ENCODE measurements at places on chromosomes 2 and 18.
A peak's percentile ranks its signal among the peaks of the same experiment; 100 is the strongest.

DNA sequence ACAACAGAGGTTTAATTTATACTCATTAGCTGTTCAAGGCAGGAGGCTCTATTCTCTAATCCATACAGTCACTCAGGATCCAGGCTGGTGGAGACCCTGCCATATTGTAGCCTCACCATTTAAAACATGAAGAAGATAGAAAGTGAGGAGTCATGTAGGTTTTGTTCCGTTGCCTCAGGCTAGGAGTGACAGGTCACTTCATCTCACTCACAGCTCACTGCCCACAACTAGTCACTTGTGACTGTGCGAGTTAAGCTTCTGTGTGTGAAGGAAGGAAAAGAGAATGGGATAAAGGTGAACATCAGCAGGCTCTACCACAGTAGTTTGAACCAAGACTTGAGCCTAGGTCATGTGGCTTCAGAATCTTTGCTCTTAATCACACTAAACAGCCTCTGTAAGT lies 9.0 kb upstream of the IGFBP2 start:
- DNase-seq = no peak

GRCh38 chr2:119679846-119680245 lies 845 bp downstream of the TMEM177 start:
- no peak for DNase-seq

GRCh38 chr2:233290051-233290845 lies 17.4 kb upstream of the SAG start:
- DNase-seq = no peak

- peak; percentile 68 for DNase-seq
Observed at GRCh38 chr18:13216711-13217465, 1.7 kb upstream of the LDLRAD4 start.

GRCh38 chr2:66433945-66434678 lies 813 bp upstream of the MEIS1 start:
- DNase-seq = peak; percentile 75

- no peak for DNase-seq
Observed at GRCh38 chr2:207103132-207103531, 62.6 kb downstream of the KLF7 start.

DNA sequence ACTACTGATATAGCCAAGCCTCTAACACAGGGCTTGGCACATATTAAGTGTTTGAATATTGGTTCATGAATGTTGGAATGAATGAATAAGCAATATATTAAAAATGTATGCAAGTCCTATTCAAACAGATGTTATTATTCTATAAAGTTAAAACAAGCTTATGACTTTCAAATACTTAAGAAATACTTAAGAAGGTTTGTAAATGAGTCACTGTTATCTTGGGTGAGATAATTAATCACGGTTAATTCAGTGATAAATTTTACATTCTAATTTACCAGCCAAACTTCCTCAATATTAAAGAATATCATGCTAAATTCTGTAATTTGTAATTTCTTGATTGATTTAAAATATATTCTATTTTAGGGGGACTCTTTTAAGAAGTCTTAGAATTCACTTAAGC lies 74.8 kb downstream of the RBMS1 start:
- no peak for DNase-seq

GRCh38 chr2:219457784-219458369 lies 23.2 kb downstream of the SPEG start:
- no peak for DNase-seq

DNA sequence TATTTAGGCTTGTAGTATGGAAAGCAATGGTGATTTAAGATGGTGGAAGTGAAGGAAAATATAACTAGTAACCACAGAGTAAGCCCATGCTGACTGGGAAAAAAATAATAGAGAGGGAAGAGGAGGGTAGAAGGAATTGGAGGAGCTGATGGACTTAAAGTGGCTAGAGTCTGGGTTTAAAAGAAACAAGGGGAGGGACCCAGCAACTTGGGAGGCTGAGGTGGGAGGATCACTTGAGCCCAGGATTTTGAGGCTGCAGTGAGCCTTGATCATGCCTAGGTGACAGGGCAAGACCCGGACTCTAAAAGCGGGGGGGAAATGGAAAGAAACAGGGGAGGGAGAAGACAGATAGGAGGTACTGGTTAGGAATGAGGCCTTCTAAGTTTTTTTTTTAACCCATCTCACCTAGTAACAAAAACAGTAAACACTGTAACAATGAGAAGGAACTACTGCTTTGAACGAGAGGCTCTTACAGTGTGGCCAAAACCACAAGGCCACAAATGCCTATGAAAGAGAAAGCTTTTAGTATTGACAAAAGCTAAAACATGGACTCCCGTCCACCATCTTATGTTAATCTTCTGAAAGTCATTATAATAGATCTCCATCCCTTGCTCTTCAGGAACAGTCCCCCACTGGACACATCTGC lies 26.6 kb downstream of the METTL8 start:
- no peak for DNase-seq

GRCh38 chr2:189581354-189582139 lies 961 bp upstream of the SLC40A1 start:
- DNase-seq = no peak

DNA sequence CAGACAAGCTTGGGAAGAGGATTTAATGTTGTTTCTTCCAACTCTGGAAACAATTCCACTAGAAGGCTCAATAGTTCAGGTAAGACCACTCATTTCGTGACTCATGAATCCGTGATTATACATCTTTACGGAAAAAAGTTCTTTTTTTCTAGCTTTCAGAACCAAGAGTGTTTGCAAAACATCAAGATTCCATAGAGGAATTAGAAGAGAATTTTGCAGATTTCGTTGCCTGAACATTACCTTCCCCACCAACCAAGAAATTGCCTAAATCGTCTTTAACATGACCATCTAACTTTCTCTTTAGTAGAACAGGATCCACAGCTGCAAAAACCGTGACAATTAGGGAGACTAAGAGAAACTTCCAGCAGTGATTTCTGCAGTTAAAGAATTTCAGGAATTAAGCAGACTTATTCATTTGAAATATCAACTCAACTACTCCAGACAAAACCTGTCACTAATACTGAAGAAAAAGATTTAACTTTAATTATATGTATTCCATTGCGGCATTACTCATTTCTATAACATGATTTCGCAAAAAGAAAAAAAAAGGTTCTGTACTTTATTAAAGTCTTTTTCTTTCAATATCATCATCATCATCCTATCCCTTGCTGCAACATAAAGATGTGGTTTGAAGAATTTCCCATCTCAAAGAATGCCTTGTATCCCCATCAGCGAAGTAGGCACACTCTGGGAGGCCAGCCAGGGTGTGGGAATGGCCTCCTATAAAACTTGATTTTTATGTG lies 1.9 kb upstream of the NAB1 start:
- DNase-seq = peak; percentile 49

DNA sequence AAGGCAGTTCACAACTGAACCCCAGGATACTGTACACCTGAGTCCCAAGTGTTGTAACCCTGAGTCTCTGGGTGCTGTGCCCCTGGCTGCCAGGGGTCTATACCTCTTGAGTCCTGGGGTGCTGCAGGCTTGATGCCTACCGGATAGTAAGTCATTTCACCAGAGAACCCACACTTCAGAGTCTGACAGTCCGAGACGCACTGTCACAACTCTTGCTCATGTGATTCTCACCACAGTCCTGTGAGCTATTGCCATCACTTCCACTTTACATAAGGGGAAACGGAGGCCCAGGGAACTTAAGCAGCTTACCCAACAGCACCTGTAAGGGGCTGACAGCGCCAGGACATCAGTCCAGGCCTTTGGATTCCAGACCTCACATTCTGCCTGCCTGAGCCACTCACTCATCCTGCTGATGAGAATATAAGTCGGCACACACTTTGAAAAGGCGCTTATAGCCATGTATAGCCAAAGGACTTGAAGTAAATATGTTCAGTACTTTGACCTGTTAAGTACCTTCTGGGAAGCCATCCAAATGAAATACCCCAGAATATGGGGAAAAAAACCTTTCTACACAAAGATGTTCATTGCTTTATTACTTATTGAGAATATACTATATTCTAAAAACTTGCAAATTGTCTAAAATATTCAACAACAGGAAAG lies 180.7 kb upstream of the ID2 start:
- DNase-seq = no peak

DNA sequence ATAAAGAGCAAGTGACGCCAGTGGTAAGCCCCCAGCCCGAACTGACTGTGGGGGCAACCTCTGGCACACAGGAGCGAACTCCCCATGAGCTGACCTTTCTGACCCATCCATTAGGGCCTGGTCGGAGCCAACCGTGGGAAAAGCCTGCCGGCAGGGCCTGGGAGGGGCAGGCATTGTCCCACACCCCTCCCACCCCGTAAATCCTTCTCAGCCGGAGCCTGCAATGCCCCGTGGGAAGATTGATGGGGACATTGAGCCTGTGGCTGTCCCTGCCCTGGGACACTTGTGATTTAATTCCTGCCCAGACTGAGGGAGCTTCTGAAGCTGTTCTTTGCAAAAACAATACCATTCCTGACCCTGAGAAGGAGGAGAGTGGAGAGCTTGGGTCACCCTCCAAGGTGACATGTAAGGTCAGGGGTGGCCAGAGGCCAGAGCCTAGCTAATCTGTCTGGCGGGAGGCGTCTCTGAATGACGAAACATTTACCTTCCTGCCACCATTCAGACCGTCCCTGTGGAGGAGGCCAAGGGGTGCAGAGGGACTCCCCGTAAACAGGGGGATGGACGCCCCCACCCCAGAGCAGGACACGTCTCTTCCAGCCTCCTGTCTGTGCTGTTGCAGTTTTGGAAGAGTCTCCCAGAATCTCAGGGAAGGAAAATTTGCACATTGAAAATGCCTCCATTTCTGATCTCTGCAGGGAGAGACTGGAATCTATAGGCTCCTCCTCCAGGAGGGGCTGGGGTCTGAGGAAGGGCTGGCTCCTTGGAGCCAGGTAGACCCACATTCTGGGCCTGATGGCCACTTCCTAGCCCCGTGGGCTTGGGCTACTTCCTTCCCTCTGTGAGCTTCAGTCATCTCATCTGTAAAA lies 51.2 kb upstream of the HS6ST1 start:
- no peak for DNase-seq

DNA sequence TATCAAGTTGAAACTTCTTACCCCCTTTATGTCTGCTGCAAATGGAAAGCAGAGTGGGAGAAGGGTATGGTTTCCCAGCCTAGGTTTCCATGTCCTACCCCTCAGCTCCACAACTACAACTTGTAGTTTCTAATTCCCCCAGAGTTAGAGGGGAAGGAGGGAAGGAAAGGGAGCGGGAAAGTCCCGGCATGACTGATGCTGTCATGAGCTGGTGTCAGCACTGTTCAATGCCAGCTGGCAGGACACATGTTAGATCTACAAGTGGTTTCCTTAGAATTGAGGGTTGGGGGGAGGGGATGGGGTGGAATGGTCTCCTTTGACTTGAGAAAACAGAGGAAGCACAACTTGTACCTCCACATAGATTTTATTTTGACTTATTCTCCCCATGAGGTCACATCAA lies 194.0 kb downstream of the MBD2 start:
- no peak for DNase-seq

Measured in globus pallidus (tissue), 1 donor.